Stimulated activated CD4-positive, alpha-beta T cell treated with anti-CD3 and anti-CD28 coated beads, Interleukin-15, amount 100 ng/mL, for 24 hours (primary cell): ENCODE measurements at places on chromosomes 3 and 15.

DNA sequence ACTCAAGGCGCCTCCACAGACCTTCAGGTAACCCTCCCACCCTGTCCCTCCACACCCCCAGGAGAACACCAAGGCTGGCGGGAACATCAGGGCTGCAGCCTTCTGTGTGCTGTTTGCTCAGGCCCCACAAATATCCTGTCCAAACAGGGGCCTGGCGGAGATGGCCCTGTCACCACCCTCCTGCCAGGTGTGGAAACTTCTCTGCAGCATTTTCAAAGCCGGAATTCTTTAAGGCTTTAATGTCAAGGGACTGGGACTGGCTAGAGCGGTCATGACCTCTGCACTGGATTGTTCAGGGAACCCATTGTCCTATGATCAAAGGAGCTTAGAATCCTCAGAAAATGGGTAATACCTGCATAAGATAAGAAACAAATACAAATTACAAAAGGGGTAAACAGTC, 46.6 kb downstream of the FBLN2 start:
- DNase-seq = no peak

GRCh38 chr3:178003756-178004155, 532.5 kb upstream of the KCNMB2 start:
- no peak for DNase-seq

GRCh38 chr3:39101022-39101689, 6.3 kb downstream of the GORASP1 start:
- peak; percentile 56 for DNase-seq

- DNase-seq = no peak
These were observed 25.1 kb downstream of the ATP11B start for GRCh38 chr3:182818296-182818978.

- no peak for DNase-seq
These were observed 25.9 kb downstream of the AGTR1 start for GRCh38 chr3:148723631-148724030.

GRCh38 chr3:1787094-1787493, 311.6 kb upstream of the CNTN4 start:
- DNase-seq = no peak

- no peak for DNase-seq
These were observed 249.9 kb downstream of the DOCK3 start for GRCh38 chr3:50924638-50925037.

DNA sequence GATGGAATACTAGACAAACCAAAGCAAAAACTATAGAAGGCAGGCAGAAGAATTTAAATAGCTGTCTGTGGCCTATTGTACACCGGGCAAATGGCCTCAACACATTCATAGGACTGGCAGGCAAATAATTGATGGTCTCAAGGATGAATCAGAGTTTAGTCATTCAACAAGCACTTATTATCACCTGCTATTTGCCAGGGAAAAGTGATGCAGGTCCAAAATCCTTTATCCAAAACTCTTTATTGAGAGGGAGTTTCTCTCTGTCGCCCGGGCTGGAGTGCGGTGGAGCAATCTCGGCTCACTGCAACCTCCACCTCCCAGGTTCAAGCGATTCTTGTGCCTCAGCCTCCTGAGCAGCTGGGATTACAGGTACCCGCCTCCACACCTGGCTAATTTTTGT, 2.3 kb downstream of the EIF2AK4 start:
- DNase-seq = no peak

- DNase-seq = no peak
These were observed 45.5 kb downstream of the TFG start for GRCh38 chr3:100754563-100755334.

- DNase-seq = no peak
These were observed 8.6 kb upstream of the MAP2K5 start for GRCh38 chr15:67533873-67534272.

GRCh38 chr3:38353151-38353550, 6.6 kb downstream of the XYLB start:
- no peak for DNase-seq

GRCh38 chr15:79230766-79231165, 51.8 kb upstream of the ANKRD34C start:
- DNase-seq = no peak

DNA sequence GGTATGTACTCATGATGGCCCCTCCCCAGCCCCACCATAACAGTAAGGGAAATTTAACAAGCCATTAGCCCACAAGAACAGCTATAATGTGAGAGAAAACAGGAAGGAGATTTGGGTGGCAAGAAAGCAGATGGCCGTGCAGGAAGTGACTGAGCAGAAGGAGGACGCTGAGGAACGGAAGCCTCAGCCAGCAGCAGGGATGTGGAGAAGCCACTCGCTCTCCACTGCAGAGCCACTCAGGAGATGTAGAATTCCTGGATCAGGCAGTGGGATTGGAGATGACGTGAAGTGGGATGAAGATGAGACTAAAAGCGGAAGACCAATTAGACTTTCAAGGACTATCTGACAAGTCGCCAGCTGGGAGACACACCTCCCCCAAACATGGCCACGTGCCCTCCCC, 31.2 kb downstream of the PRR23E start:
- no peak for DNase-seq

DNA sequence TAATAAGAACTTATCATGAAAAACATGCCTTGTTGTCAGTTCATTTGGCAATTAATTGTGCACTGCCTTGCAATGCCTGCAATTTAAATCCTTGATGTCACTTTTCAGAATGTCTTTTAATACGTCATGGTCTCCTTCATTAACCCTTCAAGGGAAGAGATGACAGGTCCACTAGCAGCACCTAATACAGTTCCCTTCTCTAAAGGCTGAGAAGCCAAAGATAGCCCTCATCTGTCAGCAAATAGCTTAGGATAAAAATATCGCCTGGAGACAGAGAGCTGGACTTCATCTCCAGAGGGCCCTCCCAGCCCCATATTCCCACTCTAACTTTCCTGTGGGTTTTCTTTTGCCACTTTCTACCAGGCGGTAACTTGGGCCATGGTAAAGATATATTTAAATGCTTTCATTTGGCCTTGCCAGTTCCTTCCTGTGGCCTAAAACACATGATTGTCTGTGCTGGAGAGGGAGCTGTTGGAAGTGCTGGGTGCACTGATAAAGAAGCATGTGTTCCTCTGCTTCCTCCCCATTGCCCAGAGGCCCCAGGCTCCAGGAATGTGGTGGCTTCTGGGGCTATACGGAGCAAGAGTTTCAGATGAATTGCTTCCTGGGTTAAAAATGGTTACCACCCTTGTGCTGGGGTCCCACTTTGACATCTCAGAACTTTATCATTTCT, 76.3 kb upstream of the UMPS start:
- DNase-seq = no peak

- no peak for DNase-seq
These were observed 26.6 kb downstream of the IGF2BP2 start for GRCh38 chr3:185797993-185798830.

- DNase-seq = no peak
These were observed 5.0 kb downstream of the GPR156 start for GRCh38 chr3:120280026-120280425.

DNA sequence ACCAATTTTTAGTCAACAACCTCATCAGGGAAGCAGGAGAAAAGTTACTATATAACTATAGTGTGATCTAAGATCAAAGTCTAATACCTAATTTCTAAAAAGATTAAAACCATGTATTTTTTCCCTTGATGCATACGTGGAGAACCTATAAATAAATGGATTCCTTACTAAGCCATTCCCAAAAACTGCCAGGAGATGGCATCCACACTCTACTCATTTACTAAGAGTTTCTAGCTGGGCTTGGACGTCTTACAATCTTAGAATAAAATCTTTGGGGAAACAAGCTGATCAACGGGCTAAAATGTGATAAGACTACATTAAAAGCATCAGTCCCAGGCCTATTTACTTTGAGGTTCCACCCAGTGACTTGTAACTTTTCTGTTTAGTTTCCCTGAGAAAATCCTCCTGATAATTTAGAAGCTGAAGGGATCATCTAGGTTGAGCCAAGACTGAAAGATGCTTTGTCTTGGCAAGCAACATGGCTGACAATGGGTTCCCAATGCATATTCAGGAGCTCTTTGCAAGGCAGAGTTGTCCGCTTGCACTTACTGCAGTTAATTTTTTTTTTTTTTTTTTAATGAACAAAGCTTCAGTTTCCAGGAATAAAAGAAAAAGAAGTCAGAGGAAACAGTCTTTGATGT, 85.5 kb upstream of the FGF12 start:
- DNase-seq = peak; percentile 17

GRCh38 chr15:97470417-97470816, 490.1 kb upstream of the ARRDC4 start:
- DNase-seq = no peak

GRCh38 chr3:168269001-168269400, 173.3 kb upstream of the GOLIM4 start:
- DNase-seq = no peak

DNA sequence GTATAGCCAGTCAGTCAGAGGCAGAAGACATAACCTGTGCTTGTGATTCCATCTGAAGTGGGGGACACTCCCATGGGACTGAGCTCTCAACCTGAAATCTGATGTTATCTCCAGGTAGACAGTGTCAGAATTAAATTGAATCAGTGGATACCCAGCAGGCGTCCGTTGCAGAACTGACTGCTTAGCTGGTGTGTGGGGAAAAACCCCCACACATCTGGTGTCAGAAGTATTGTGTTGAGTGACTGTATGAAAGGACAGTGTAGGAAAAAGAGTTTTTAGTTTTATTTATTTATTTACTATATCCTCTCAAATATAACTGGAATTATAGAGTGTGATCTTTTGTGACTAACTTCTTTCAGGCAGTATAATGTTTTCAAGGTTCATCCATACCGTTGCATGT, 10.4 kb downstream of the KPNA4 start:
- no peak for DNase-seq

- peak; percentile 87 for DNase-seq
These were observed at the start of the genes LRRC34 and LRRIQ4 for GRCh38 chr3:169812332-169813235. Gene LRRC34 (minus strand): TSS chr3:169812904. CDS start chr3:169812548, 356 bp downstream. Gene LRRIQ4 (plus strand): TSS chr3:169812870. CDS start chr3:169821922, 9,052 bp downstream.

DNA sequence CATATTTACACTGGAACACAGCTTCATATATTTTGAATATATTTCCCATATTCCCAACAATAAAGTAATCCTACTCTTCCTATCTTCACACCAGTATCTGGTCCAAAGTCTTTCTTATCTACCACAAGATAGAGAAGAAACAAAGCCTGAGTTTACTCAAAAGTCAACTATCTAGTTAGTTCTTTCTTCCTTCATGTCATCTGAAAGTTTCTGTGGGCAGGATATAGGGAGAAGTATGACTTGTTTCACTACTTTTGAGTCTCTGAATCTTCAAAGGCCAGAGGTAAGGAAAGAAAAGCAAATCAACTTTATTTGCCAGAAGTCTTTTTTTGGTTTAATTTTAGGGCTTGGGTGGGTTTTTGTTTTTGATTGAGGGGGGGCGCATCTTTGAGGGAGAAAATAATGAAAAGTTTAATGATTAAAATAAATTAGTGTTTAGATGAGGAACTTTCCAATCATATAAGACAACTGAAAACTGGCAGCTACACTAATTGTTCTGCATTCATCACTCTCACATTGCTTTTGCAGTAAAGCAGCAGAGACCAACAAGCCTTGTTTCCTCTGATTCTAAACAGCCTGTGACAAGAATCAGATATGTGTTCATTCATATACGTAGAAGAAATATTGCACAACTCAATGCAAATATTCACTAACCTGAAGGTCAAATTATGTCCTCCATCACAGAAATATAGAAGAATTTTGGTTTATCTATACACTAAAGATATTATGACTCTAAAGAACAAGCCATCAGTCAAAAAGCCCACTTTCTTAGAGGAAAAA, 421.4 kb downstream of the SHQ1 start:
- DNase-seq = no peak

- DNase-seq = no peak
These were observed 60.5 kb upstream of the GLCE start for GRCh38 chr15:69099941-69100340.

DNA sequence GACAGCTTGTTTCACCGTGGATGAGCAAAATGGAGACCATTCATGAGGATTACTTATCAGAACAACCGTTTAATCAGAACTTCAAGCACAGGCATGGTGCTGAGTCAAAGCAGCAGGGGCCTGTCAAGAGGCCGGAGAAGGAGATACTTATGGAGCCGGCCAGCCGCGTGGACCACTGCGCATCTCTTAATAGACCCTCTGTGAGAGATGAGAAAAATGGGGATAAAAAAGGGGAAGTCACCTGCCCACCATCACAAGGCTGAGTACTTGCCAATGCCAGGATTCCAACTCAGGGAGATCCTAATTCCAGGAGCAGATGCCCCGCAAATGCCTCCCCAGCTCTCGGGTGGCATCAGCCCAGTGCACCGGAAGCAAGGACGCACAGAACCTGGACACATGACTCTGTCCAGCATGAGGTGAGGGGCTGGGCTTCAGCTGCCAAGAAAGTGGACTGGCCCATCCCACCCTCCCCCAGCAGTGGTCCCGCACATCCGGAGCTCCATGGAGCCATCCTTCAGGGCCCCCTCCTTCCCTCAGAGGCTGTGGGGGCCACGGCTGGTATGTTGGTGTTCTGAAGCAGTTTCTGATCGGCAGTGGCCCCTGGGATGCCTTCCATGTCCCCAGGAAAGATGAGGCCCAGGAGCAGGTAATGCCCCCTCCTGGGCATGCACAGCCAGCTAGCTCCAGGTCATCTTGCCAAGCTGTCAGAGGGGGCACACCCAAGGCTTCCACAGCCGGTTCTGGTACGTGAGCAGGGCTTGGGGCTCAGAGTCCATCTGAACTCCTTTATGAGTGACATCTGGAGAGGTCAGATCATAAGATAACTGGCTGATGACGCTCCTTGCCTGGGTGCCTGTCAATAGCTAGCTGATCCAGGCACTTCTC, 143.8 kb downstream of the ATP10A start:
- DNase-seq = no peak

GRCh38 chr3:178901204-178901603, 170.4 kb downstream of the ZMAT3 start:
- no peak for DNase-seq

DNA sequence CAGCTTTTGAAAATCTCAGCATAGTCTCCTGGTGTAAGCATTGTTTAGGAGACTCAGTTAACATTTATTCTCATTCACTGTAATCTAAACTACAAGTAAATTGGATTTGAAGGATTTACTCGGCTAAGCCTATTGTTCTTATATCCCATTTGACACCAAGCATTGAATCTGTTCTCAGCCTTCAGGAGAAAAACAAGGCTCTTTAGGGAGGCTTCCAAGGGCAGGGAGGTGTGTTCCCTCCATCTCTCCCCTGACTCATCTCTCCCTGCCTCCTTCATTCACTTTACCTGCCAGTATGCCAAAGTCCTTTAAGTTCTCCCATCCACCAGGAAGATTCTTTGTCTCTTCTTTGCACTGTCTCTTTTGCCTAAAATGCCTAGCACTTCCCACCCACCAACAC, 347.8 kb downstream of the MFSD1 start:
- no peak for DNase-seq

DNA sequence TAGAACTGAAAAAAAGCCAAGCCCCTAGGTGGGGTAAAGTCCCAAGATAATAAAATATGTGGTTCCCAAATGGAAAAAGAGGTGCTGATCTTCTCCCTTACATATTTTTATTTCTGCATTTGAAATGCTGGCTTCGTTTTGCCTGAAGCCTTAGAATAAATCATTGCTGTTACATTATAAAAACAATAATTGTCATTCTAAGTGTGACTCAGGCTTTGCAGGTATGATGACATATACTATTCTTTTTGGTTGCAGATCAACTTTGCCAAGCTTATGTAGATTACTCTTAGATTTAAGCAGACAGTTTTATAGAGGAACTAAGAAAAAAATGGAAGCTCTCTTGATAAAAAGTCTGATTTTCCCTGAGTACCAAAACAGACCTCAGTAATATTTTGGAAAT, 7.5 kb downstream of the IDH3A start:
- DNase-seq = no peak

- DNase-seq = no peak
These were observed 126.5 kb downstream of the TCF12 start for GRCh38 chr15:57044970-57045369.

- no peak for DNase-seq
These were observed 78.8 kb upstream of the SLC6A6 start for GRCh38 chr3:14323401-14324223.

GRCh38 chr3:96731031-96731430, 83.4 kb upstream of the EPHA6 start:
- DNase-seq = no peak
